ENCODE measurements at places on chromosomes 1 and 21.

GRCh38 chr1:183804916-183805841 lies at the start of gene RGL1:
Gene RGL1 (plus strand): TSS chr1:183805120. CDS start chr1:183805298, 178 bp downstream.
- DNase-seq: peak; percentile 74

GRCh38 chr21:44065428-44065827 lies 41.8 kb upstream of the PWP2 start:
- DNase-seq: peak; percentile 7

- DNase-seq: no peak
These were observed 247.6 kb downstream of the TGFB2 start for GRCh38 chr1:218592688-218593087.

GRCh38 chr21:35850542-35851103 lies 209.7 kb downstream of the SETD4 start:
- DNase-seq: peak; percentile 39

- peak; percentile 31 for DNase-seq
These were observed 821 bp downstream of the PHC2 start for GRCh38 chr1:33429856-33430691.

- no peak for DNase-seq
These were observed 12.2 kb downstream of the SCNN1D start for GRCh38 chr1:1292442-1292779.

GRCh38 chr1:15756143-15757015 lies 2.2 kb upstream of the FBLIM1 start:
- DNase-seq: no peak

DNA sequence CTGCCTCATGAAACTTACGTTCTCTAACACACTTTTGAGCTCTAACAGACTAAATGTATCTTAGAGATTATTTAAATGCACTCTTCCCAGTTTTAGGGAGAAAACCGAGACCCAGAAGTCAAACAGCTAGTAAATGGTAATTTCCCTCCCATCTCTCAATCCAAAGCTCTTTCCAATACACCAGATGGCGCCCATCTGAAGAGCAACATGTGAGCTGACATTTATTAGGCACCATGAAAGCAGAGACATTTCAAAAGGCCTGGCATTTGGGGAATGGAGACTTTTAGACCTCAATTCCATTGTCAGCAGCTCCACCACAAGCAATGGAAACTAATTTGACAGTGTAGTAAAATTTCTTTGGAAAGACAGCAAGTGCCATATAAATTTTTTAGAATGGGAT lies 191.4 kb downstream of the DAB1 start:
- DNase-seq: no peak

- no peak for DNase-seq
These were observed 25.6 kb upstream of the WNT4 start for GRCh38 chr1:22168412-22168973.

GRCh38 chr1:214708321-214708955 lies 105.4 kb downstream of the CENPF start:
- DNase-seq: no peak

DNA sequence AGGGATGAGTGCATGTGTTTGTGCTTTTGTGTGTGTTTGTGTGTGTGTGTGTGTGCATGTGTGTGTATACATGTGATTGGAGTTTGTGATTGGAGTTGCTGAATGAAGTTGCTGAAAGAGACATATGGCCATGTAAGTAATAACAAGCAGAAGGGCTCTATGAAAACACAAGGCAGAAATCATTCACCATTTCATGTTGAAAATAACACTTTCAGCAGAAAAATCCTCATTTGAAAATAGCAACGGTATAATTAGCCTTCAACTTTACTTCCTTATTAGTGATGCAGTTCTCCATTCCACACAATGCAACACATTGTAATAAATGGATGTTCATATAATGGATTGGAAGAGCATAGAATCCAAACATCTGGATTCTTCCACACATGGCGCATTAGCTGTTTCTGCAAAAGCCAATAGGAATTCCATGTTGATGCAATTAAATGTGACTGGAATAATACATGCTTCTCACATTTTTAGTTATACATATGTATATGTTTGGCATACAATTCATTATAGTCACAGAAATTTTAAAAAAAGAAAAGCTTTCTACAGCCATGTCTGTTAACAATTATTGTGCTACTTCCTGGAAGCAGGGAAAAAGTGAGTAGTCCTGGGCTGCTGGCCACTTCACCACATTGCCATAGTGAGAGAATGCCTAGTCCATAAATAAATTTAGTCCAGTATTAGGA lies 538.0 kb downstream of the LTN1 start:
- DNase-seq: no peak

- DNase-seq: no peak
These were observed 23.1 kb upstream of the DYNLT5 start for GRCh38 chr1:66729119-66729518.

DNA sequence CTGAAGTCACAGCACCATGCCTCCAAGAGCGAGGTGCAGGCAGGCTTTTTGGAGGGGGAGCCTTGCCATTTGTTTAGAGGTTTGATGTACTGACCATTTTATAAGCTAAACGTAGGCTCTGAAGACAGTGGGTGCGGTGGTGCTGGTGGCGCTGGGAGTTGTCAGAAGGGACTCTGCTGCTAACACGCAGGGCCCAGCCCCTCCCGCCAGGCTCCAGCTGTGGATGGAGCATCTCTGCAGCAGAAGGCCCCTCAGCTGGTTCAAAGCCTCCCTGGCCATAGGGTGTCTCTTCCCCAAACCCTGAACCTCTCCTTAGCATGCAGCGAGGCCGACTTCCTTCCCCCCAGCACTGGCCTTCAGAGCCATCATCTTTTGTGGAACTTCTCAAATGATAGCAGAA lies 105.3 kb downstream of the AJAP1 start:
- DNase-seq: no peak

DNA sequence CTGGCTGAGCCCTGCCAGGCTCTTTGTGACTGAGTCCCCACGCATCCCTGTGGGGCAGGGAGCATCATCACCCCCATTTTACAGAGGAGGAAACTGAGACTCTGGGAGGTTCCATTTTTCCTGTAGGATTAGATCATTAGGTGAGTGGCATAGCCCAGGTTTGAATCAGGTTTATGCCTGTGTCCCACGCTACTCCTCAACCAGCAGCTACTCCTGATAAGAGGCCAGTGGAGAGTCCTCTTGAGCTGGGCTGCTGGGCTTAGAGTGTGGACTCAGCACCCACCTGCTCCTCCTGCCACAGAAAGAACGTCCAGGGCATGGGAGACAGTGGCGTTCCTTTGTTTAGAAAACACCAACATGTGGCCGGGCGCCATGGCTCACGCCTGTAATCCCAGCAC lies 30.7 kb downstream of the TNFRSF1B start:
- no peak for DNase-seq

DNA sequence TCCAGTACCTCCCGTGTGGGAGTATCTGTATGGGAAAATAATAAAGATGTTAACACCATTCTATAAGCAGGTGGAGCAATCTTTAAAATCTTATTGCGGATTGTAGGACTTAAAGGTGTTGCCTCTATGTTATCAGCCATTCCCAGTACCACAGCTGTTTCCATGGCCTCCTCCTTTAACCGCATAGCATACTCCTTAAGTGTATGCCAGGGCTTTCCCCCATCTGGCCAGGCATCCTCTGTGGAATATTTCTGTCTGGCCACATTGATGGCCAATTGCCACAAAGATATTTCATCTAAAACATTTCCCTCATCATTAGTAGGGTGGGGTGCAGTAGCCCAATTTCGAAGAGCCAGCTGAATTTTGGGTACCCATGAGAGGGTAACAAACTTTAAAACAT lies 7.3 kb upstream of the STUM start:
- DNase-seq: no peak

GRCh38 chr1:22418933-22419382 lies 32.7 kb upstream of the ZBTB40 start:
- DNase-seq: peak; percentile 74

DNA sequence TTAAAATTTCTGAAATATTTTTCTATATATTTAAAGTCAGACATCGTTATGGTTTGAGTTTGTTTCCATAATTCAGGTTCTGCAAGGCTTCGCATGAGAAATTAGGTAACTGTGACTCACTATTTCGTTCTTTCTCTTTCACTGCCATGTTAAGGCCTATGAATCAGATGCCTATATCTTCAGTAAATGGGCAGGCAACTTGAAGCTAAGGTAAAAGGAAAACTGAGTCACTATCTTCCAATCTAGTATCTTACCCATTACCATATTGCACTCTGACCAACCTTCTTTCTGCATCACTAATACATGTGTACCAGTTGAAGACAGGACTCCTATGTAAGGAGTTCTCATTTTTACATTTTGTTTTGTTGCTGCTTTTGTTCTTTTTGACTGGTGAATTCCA lies 37.8 kb downstream of the PYHIN1 start:
- no peak for DNase-seq

- DNase-seq: no peak
These were observed 3.7 kb upstream of the SLC19A1 start for GRCh38 chr21:45545691-45546531.

DNA sequence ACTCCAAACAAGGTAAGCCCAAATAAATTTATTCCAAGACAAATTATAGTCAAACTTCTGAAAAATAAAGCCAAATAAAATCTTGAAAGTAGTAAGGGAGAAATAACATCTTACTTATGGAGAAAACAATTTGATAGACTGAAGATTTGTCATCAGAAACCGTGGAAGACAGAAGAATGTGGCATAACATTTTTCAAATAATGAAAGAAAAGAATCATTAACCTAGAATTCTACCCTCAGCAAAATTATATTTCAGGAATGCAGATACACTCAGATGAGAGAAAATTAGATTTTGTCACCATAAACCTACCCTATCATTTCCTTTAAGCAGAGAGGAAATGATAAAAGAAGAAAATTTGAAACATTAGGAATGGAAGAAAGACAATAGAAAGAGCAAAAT lies 27.3 kb upstream of the PADI1 start:
- peak; percentile 28 for DNase-seq

DNA sequence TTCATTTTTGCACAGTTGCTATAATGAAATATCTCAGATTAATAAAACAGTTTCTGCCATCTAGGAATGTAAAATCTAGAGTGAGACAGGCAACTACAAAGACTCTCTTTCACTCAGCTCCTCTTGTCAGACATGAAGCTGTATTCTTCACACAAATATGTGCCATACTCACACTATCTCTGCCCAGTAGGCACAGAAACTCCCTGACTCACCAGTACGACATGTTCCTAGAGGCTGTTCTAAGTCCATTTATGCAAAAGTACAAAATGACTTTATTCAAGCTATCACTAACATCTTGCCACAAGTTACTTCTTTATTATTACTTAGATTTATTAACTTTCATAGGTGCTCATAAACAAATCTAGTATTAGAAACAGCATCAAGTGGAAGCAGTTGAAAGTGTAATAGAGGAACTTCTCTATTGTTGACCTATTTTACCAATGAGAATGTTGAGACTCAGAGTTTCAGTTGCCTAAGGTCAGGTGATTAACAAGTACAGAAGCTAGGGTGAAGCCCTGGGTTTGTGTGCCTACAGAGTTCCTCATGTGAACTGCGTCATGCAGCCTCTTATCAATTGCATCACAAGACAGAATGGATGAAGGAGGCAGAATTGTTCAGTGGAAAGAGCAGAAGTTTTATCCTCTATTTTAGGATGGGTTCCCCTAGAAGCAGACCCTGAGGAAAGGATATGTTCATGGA lies 98.9 kb downstream of the RGS2 start:
- DNase-seq: peak; percentile 1

DNA sequence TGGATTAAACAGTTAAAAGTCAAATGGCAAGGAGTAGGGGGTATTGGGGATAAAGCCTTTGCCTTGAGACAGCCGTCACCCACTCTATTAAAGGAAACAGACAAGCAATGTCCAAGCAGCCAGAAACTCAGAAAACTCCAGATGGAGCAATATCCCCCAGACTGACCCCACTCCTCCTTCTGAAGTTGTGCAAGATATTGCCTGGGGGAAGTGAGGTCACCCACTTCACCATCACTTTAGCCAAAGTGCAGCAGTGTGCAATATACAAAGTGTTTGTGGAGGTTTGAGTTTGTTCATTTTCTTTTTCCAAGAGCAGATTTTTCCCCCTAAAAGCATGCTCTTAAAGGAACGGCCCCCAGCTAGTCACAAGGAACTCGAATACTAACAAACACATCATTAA lies 125.1 kb downstream of the ETS2 start:
- DNase-seq: peak; percentile 72

- no peak for DNase-seq
These were observed 62.6 kb downstream of the VPS26C start for GRCh38 chr21:37204580-37204979.

- DNase-seq: no peak
These were observed 141.4 kb upstream of the RAB4A start for GRCh38 chr1:229129301-229130027.

GRCh38 chr21:39666026-39666425 lies 53.3 kb downstream of the B3GALT5 start:
- DNase-seq: no peak

DNA sequence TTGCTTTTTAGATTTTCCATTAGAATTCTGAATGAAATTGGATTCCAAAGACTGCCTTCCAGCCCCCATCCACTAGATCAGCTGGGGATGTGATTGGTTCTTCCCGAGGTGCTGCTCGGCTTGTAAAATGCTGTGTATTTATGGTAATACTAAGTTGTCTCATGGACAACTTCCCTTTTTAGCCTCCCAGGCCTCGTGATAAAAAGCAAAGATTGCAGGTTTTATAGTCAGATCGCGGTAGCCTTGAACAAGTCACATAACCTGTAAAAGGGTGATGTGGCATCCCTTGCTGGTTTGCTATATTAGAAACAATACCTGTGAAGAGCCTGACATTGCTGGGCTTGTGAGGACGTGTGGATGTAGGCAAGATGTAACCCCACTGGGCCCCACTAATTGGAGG lies 10.4 kb downstream of the MUL1 start:
- no peak for DNase-seq

- peak; percentile 98 for DNase-seq
These were observed 553.6 kb downstream of the NUF2 start for GRCh38 chr1:163875200-163875926.

All from AG10803 (cell line).